AG04450 (cell line): ENCODE measurements at places on chromosomes 5 and 9.
A peak's percentile ranks its signal among the peaks of the same experiment; 100 is the strongest.

- DNase-seq = no peak
These were observed 17.2 kb upstream of the SIL1 start for GRCh38 chr5:139215107-139215975.

DNA sequence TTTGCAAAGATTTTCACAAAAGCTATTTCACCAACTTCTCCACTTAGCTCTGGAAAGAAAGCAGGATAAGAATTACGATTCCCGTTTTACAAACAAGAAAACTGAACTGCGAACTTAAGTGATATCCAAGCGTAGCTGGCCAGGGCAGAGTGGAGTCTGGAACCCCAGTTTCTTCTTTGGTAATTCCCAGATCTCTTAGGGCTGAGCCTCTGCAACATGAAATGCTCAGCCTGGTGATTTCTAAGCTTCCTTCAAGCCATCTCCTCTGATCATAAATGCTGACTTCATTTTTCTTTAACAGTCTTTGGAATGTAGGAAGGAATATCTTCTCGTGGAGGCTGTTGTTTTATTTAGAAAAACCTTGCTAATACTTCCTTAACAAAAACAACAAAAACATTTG, 620.0 kb downstream of the CCDC171 start:
- DNase-seq = no peak

GRCh38 chr9:137446851-137447471, 5.8 kb upstream of the ENTPD8 start:
- DNase-seq = no peak

- DNase-seq = no peak
These were observed 366.9 kb downstream of the DMRTA1 start for GRCh38 chr9:22813529-22813928.

DNA sequence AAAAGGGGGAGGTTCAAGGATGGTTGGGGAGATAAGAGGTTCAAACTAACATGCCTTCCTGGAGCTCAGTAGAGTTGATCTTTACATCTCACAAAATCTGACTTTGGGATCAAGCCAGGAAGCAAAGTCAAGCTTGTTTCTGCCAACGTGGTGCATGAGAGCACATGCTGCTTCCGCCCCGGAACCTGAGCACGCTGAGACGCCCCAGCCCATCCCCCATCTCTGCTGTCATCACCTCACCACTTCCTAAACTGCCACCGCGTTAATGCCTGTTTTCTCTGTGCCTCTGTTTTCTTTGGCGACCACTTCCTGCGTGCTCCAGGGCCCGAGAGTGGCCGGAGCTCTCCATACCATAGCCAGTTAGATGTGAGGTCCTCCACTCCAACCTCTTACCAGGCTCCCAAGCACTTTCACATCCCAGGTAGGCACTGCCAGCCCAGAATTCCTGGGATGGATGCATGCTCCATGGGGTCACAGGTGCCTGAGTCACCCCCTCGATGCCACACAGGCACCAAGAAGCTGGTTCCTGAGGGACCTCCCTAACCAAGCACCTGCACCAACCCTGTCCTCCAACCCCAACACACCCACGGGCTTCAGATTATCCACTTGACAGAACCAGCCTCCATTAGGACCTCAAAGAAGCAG, 31.2 kb upstream of the AFAP1L1 start:
- no peak for DNase-seq

DNA sequence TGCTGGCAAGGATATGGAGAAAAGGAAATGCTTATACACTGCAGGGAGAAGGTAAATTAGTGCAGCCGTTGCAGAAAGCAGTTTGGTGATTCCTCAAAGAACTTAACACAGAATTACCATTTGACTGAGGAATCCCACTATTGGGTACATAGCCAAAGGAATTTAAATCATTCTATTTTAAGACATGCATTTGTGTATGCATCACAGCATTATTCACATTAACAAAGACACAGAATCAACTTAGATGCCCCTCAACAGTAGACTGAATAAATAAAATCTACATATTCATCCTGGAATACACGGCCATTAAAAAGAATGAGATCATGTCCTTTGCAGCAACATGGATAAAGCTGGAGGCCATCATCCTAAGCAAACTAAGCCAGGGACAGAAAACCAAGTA, 510.1 kb upstream of the CDH9 start:
- no peak for DNase-seq

DNA sequence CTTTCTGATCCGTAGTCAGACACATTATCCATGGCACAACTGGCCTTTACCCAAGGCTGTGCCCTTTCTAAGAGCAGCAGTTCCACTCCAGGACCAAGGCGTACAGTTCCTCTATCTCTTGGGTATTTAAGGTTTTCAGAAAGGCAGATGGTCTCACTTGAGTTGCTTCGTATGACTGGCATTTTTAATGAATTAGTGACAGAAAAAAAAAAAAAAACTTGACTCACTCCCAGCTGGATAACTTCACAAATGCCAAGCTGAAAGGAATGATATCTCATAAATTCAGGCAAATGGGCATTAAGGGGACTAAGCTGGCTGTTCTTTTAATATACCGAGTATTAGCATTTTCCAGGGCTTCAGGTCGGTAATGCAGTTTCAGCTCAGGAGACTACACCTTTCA, 60.7 kb downstream of the SLC24A2 start:
- DNase-seq = no peak

- DNase-seq = no peak
These were observed 98.7 kb downstream of the RAPGEF6 start for GRCh38 chr5:131536211-131536826.

DNA sequence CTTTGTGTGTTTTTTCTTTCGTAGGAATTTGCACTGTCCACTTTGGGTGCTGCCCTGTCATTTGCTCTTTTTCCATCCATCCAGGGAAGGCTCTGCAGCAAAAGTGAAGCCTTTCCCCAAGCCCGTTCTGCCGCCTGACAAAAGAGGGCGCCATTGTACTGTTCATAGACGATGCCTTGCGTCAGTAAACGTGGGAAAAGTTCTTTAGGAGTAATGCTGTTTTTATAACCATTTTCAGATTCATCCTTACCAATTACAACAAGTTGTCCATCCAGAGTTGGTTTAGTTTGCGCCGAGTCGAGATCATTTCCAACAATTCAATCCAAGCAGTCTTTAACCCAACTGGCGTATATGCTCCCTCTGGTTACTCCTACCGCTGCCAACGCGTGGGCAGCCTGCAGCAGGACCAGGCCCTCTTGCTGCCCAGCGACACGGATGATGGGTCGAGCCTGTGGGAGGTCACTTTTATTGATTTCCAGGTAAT, 34.3 kb upstream of the RPS23 start:
- DNase-seq = peak; percentile 69

- DNase-seq = no peak
These were observed 87.1 kb downstream of the SETX start for GRCh38 chr9:132267660-132268059.

DNA sequence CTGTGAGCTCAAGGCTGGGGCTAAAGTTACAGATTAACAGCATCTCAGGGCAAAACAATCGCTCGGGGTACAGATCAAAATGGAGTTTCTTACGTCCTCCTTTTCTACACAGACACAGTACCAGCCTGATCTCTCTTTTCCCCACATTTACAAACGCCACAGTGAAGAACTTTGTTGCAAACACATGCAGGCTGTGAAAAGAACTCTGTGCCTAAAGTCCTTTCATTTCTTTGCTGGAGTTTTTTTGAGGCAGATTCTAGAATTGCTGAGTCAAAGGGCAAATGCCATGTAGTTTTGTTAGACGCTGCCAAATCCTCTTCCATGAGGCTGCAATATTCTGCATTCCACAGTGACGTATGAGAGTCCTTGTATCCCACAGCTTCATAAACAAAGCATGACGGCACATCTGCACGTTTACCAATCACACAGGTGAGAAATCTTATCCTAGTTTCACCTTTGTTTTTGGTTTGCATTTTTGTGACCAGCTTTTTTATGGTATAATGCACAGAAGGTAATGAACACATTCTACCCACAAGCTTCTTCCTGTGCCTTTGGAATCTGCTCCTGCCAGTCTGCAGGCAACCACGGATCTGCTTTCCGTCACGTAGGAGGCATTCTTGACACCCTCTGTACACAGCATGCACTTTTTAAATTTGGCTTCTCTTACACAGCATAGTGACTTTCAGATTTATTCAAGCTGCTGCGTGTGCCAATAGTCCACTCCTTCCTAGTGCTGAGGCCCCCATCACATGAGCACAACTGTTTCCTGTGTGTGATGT, 44.6 kb upstream of the LPCAT1 start:
- DNase-seq = peak; percentile 57

- peak; percentile 26 for DNase-seq
These were observed 989.8 kb downstream of the TLE1 start for GRCh38 chr9:80699511-80699998.

DNA sequence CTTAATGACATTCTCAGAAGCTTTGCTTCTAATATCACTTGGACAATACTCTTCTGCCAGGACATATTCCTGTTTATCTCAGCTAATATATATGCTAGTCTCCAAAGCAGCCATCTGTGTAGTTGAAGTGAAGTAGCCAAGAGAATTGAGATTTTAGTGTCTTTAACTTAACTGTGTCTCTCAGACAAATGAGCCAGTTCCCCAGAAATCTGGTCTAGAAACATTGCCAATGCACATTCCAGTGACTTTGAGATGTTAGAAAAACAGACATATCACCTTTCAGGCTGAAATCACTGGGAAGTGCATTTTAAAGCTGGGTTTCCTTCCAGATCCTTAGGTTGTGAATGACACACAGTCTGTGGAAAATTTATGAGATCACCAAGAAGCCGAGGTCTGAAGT, 114.6 kb downstream of the MTX3 start:
- no peak for DNase-seq

- no peak for DNase-seq
These were observed 28.9 kb downstream of the DCP2 start for GRCh38 chr5:113005454-113005853.

DNA sequence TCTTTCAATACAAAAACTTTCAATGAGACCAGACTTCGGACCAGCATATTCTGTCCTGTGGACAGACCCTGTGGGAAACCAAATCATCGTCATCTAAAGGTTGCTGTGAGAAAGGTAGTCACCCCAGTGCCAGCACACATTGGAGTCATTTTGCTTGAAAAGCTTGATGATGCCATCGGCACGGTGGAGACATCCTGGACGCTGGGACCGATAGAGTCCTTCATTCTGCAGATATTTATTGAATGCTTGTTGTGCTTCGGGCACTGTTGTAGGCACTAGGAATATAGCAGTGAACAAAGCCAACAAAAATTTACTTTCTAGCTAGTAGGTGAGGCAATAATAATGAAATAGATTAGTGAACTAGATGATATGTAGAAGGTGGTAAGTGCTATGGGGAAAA, 34.9 kb downstream of the SNX18 start:
- no peak for DNase-seq

DNA sequence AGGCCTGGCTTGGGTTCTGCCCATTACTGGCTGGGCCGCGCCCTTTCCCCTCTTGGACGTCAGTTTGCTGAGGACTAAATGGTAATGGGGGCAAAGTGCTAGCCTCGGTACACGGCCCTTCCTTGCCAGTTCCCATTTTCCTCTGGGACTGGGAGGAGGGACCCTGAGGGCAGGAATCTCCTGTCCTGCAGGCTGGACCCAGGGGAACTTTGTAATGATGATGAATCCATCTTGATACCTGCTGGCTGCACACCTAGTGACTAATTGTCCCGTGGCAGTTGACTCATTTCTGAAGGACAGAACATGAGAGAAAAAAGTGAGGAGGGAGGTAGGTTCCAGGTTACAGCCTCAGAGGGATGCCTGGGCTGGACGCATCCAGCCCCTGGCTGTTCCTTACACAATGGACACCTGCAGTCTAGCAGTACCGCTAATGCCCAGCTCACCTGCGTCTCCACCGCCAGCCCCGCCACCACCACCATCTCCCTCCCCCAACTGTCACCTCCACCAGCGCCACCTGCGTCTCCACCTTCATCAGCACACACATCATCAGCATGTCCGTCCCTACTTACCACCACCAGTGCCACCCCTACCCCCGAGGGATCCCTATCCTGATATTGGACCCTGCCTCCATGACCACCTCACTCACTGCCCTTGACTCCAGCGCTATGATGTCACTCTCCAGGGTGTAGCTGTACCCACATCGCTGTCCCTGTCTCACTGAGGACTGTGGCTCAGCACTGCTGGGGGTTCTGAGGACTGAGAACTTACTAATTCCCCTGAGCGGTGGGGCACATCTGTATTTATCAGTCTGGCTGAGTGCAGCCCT, 4.3 kb downstream of the CDHR2 start:
- no peak for DNase-seq

- no peak for DNase-seq
These were observed 27.4 kb downstream of the PCDH1 start for GRCh38 chr5:141850786-141851185.

DNA sequence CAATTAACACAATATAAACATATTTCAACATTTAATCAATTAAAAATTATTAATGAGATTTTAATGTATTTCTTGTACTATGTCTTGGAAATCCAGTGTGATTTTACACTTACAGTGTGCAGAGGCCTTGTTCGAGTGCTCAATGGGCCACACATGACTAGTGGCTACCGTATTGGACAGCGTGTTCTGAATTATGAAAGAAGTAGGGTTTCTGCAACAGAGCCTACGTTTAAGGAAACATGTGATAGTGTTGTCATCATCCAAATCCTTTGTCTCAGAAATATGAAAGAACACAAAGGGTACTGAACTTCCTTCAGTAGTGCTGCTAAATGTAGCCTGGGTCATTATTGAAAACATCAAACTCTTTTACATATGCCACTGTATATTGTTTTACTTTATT, 29.5 kb downstream of the NPR3 start:
- no peak for DNase-seq

DNA sequence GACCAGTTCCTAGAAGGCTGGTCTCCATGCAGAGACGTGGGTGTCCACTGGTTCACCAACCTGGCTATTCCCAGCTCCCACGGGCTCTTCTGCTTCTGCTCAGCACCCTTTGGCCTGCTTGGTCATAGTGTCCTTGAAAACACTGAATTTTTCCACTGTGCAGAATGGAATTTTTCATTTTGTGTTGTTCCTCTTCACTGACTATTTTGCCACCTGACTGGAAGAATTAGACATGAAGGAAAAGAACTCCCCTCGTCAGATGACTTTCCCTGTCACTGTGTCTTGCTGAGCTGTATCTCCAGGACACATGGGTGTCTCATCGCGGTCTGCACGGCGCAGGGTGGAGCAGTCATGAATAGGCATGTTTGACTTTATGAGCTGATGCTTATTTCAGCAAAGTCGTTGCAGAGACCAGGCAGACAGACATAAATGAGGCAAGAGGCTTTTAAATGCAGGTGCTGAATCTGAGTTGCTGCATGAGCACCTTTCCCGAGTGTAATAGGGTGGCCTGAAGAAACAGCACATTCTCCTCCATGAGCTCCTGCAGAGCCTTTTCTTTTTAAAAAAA, 50.2 kb upstream of the SEMA4D start:
- no peak for DNase-seq
